ENCODE measurements at places on chromosomes 1 and 21.

GRCh38 chr1:7010534-7011200, 225.4 kb downstream of the CAMTA1 start:
- no peak for DNase-seq

GRCh38 chr1:220776720-220777326, 9.9 kb upstream of the MTARC1 start:
- DNase-seq = peak; percentile 41

DNA sequence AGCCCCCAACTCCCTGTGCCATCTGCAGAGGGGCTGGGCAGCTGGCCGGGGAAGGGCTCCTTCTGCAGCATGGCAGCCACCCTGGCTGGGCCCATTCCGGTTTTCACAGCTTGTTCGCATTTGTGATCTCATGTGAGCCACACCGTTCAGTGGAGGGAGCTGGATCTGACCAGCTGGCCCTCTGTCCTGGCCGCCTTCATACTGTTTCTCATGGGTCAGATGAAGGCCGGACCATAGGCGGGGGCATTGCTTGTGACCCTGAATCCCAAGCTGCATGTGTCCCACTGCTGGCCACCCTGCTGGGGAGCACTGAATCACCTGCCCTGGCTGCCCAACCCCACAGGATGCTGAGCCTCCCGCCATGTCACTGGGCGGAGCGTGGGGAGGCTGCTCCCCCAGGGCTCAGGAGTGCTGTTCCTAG, 36.4 kb upstream of the PRSS38 start:
- DNase-seq = no peak

- no peak for DNase-seq
These were observed 233.3 kb downstream of the SETD4 start for GRCh38 chr21:35827004-35827403.

GRCh38 chr1:33399375-33399774, 31.5 kb downstream of the PHC2 start:
- DNase-seq = no peak

- DNase-seq = no peak
These were observed 27.2 kb downstream of the EXOC8 start for GRCh38 chr1:231310391-231310934.

DNA sequence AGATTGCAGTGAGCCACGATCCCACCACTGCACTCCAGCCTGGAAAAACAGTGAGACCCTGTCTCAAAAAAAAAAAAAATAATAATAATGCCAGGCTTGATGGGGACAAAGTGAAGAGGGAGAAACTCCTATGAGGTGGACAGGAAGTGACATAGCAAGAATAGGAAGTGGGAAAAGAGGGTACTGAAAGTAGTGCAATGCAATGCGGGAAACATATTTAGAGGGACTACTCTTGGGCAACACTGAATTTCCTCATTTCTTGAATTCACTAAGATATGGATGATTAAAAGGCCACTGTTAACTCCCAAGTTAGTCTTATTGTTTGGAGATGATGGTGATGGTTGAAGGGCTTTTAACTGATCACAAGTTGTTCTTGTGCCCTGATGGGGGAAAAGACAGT, 21.6 kb upstream of the KCNA2 start:
- DNase-seq = no peak

- peak; percentile 69 for DNase-seq
These were observed 60.3 kb downstream of the UBE2T start for GRCh38 chr1:202281316-202282024.

GRCh38 chr1:70970407-70970806, 77.2 kb downstream of the PTGER3 start:
- no peak for DNase-seq

- peak; percentile 82 for DNase-seq
These were observed 38.2 kb upstream of the H6PD start for GRCh38 chr1:9196129-9197040.

GRCh38 chr1:44609768-44610526, 64.3 kb downstream of the TMEM53 start:
- no peak for DNase-seq

DNA sequence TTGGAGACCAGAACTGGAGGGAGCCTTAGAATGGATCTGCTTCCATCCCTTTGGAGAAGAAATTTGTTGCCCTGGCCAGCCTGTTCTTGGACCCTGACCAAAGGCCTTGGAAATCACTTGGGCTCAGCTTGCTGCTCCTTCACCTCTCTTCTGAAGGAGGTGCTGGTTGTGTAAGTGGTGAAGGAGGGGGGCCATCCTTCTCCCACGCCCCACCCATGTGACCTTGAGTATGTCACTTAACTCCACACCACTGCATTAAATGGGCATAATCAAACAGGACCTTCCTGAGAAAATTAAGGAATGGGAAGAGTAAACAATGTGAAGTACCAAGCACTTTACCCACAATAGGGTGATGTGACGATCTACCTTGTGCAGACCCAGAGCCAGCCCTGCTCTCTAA, 68.3 kb upstream of the GJB5 start:
- no peak for DNase-seq

DNA sequence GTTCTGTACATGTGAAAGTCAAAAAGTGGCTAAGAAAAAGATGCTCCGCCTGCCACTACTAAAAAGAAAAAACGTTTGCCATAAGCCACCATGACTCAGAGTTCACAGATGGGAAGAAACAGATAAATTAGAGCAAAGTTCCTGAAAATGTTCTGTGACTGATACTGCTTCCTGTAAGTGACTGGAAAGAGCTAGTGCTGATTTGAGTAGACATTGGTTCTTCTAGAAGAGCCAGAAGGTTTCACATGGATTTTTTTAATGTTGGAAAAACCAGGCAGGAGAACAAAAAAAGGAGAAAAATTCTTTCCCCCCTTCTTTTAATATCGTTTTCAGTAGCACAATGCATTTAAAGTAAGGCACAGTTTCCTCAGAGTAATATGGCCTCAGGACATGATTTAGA, 221.4 kb downstream of the HLX start:
- peak; percentile 89 for DNase-seq

- no peak for DNase-seq
These were observed at the start of gene SLC45A3 for GRCh38 chr1:205680073-205680851. SLC45A3 (minus strand) TSS chr1:205680509; CDS start chr1:205664656, 15,853 bp downstream.

- DNase-seq = no peak
These were observed 830 bp downstream of the INPP5B start for GRCh38 chr1:37945743-37946702.

GRCh38 chr1:168842916-168843315, 113.9 kb upstream of the DPT start:
- no peak for DNase-seq

DNA sequence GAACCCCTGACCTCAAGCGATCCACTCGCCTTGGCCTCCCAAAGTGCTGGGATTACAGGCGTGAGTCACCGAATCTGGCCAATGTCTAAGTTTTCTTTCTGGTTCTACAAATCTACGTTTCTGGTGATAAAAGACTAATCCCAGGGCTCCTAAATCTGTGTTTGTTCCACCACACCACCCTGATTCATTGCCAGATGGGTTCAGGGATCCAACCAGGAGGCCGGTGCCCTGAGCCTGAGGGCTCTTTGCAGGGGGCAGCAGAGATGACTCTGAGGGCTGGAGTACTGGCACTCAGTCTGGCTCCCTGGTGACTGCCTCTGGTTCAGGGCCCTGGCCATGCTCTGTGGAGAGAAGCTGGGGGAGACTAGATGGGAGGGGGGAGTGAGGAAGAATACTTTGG, 10.5 kb upstream of the OPRD1 start:
- DNase-seq = no peak

- no peak for DNase-seq
These were observed 20.5 kb upstream of the UBL4B start for GRCh38 chr1:110091791-110092190.

GRCh38 chr1:202964791-202965410, 2.2 kb downstream of the CYB5R1 start:
- no peak for DNase-seq
